ENCODE measurements at places on chromosomes 6 and 20.

GRCh38 chr6:135748189-135748588 is 103.3 kb upstream of the PDE7B start:
- peak; percentile 7 for DNase-seq

- peak; percentile 70 for DNase-seq
These were observed 608.2 kb downstream of the PRKN start for GRCh38 chr6:162119341-162119740.

- no peak for DNase-seq
These were observed 60.1 kb downstream of the MMS22L start for GRCh38 chr6:97222903-97223302.

GRCh38 chr20:59603781-59604541 is at the start of gene PHACTR3:
Gene PHACTR3 (plus strand): TSS chr20:59604540. CDS start chr20:59605015, 475 bp downstream.
- DNase-seq: peak; percentile 79

DNA sequence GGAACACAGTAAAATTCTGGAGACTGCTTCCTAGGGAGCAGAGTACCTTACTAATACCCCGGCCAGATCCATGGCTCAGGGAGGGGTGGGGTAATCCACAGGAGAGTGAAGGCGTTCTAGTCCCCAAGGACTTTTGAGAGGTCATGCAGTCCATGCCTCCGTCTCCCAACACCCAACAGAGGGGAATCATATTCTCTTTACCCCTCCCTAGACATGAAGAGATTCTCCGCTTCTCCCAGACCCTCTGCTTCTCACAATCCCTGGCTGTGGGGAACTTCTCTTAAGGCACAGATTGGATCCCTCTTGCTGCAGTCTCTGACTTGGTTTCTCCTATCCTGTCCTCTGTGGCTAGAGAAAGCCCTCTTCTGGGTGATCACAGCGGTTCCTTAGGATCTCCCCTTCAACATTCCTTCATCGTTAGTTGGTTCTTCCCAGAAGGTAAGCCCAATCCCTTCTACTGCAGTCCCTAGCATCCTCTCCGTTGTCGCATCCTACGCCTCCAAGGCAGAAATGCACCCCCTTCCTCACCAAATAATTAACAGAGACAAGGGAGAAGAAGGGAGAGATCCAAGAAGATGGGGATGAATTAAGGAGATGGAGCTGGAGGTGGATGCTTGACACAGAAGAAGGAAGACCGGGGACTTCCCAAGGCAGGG is 562 bp downstream of the GGT7 start:
- peak; percentile 31 for DNase-seq

DNA sequence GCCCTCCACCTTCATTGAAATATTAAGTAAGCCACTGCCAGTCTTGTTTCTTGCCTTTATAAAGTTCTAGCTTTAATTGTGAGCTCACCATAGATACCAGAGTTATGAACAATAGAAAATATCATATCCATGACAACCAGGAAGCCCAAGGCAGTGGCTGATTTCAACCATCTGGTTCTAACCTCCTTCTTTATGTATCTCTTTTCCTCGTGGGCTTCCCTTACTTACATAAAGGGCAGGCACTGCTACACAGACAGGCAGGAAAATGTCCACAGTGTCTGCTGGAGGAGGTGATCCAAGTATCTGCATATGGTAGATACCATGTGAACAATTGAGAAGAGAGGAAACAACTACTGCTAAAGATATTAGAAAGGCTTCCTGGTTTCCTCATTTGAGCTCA is 65.2 kb upstream of the PRND start:
- DNase-seq: no peak

GRCh38 chr6:43772681-43773049 is 2.7 kb downstream of the VEGFA start:
- DNase-seq: peak; percentile 55

DNA sequence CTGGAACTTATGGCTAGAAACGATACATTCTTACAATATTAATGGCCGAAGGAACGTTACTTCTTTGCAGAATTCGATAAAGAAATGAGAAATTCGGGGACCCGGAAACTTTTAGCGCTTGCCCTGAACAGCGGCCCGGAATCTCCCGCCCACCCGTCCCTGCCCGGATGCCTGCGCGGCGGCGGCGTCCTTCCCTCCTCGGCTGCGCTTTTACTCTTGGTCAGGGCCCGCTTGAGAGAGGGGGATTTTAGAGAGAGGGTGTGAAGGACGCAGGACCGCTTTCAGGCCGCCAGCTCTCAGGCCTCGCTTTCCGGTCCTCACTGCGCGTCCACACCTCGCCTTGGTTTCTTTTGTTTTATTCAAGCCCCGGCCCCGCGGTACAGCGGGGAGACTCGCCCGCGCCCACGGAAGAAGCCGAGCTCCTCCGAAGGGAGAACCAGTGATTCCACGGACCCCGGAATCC is 243.7 kb downstream of the ARID1B start:
- DNase-seq: peak; percentile 48

GRCh38 chr6:327538-328116 is 35.3 kb downstream of the DUSP22 start:
- no peak for DNase-seq

DNA sequence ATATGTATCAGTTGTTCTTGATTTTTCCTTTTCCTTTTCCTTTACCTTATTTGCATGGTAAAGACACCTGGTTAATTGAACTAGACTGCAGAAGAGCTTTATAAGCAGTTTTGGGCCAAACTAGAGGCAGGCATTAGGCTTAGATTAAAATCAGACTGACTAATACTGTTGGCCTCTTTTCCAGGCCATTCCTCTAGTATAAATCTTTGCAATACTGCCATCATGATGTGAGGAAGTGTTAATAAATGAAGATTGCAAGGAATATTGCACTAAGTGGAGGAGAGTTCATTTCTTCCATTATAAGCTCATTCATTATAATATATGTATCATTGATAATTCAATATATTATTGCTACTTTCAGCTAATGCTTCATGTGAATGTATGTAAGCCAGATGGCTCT is 163.8 kb downstream of the MMUT start:
- DNase-seq: no peak

DNA sequence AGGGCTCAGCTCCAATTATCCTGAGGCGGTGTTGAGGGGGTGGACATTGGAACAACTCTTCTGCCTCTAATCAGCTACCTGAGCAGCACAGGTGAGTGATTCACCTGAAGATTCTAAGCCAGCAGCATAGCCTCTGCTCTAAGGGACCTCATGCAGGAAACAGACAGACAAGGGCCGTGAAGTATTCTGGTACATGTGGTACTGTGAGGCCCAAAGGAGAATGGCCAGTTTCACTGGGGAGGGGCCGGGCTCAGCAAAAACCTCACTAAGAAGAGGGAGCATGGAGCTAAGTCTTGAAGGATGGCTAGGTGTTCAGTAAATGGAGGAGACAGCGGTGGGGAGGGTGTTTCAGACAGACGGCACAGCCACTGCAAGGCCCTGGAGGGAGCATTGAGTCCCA is 58.5 kb upstream of the CCDC167 start:
- DNase-seq: no peak

- no peak for DNase-seq
These were observed 227.9 kb downstream of the GJA1 start for GRCh38 chr6:121663292-121663810.

DNA sequence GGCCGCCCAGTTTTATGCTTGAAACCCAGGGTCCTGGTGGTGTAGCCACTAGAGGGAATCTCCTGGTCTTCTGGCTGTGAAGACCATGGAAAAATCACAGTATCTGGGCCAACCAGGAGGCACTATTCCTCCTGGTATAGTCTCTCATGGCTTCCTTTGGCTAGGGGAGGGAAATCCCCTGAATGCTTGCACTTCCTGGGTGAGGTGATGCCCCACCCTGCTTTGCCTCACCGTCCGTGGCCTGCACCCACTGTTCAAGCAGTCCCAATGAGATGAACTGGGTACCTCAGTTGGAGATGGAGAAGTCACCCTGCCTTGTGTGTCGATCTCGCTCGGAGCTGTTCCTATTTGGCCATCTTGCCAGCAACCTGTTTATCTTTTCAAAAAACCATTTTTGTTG is 10.1 kb upstream of the ZNF337 start:
- no peak for DNase-seq

DNA sequence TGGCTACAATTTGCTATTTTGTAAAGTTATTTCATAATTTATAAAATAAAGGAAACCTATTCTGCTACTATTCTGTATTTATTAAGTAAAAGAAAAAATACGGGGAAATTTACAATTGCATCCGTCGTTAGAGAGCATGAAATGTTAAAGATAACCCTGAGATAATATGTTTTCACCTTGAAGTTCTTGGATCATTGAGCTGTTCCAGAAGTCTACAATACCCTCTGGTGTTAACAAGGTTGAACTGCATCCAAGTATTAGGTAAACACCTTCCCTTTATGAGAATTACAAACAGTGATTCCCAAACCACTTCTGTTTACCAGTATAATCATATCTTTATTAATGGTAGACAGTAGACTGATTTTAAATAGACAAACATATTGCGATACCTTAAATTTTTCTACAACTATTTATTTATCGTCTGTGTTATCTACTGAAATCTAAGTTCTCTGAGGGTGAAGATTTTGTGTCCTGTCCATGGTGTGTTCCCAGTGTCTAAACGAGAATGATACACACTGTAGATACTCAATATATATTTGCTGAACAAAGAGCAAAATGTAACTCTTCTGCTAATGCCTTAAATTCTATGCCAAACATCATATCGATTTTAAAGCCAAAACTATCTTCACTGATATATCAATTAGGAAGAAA is 28.2 kb downstream of the TBC1D32 start:
- no peak for DNase-seq

DNA sequence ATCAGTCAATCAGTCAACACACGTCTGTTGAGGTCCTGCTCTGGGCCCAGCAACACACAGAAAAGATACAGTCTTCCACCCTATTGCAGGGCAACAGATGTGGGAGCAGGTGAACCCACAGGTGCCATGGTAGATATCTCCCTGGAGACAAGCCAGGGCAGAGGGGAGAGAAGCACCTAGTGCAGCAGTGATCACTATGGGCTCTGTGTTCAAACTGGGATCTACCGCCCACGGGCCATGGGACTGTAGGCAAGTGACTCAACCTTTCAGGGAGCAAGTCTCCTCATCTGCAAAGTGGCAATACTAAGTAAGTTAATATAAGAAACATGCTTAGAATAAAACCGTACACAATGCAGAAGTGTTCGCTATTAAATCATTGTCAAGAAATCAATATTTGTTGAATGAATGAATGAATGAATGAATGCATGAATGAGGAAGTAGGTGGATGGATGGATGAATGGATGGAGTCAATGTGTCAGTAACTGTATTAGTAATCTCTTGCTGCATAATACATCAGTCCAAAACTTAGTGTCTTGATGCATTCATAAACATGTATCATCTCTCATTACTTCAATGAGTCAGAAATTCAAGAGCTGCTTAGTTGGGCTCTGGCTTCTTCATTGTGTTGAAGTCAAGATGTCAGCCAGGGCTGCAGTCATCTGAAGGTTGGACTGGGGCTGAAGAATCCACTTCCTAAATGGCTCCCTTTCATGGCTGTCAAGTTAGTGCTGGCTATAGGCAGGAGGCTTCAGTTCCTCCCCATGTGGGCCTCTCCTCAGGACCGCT is 31.9 kb upstream of the NFATC2 start:
- DNase-seq: no peak

- DNase-seq: no peak
These were observed 4.0 kb upstream of the FOXS1 start for GRCh38 chr20:31849306-31849930.

- peak; percentile 57 for DNase-seq
These were observed 16.1 kb upstream of the SLC17A3 start for GRCh38 chr6:25889877-25890853.

DNA sequence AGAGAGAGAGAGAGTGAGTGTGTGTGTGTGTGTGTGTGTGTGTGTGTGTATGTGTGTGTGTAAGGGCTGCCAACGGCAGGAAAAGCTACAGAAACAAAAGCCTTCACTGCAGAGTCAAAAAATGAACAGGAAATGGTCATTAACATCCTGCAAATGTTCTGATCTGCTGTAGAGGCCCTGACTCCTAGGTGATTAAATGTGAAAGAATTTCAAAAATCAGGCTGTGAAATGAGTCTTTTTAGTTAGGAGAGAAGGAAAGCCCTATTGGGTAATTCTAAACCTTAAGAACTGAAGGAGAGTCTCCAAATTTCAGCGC is 166.5 kb upstream of the MYLIP start:
- DNase-seq: no peak
